ENCODE measurements at places on chromosomes 6 and 20. TPM values are rescaled to one million over a fixed set of nuclear protein-coding genes. Genes with fewer than 3 reads are reported as not detected.

The RBPJL gene
- not detected for polyA plus RNA-seq

The PLN gene
- polyA plus RNA-seq: not detected

The DPPA5 gene
- not detected for polyA plus RNA-seq

The MYLK4 gene
- polyA plus RNA-seq: 0.30 TPM

The UBE2V1 gene
- polyA plus RNA-seq: 146 TPM

The PRICKLE4 gene
- polyA plus RNA-seq: 0.27 TPM

The SPATA25 gene
- 0.73 TPM for polyA plus RNA-seq

The SH3BGRL2 gene
- 6.5 TPM for polyA plus RNA-seq

The NHLRC1 gene
- polyA plus RNA-seq: not detected

The HLA-DOB gene
- polyA plus RNA-seq: 1.8 TPM

The C6orf58 gene
- not detected for polyA plus RNA-seq

The KHDRBS2 gene
- polyA plus RNA-seq: not detected

The HLA-DQA1 gene
- polyA plus RNA-seq: 0.04 TPM

The BPIFB1 gene
- polyA plus RNA-seq: not detected

The BPIFA1 gene
- polyA plus RNA-seq: not detected

The AAR2 gene
- polyA plus RNA-seq: 30.0 TPM

The CALHM5 gene
- polyA plus RNA-seq: not detected

The IL17F gene
- not detected for polyA plus RNA-seq

The CRISP2 gene
- not detected for polyA plus RNA-seq

The AVP gene
- polyA plus RNA-seq: not detected

The GPR63 gene
- polyA plus RNA-seq: 3.7 TPM

The FOXS1 gene
- polyA plus RNA-seq: not detected

The SCAND1 gene
- 46.5 TPM for polyA plus RNA-seq

The CTAGE9 gene
- not detected for polyA plus RNA-seq

The IL17A gene
- not detected for polyA plus RNA-seq

The MCHR2 gene
- polyA plus RNA-seq: not detected

The SLC17A2 gene
- not detected for polyA plus RNA-seq

The WFDC2 gene
- not detected for polyA plus RNA-seq

The COX4I2 gene
- not detected for polyA plus RNA-seq

The SMLR1 gene
- polyA plus RNA-seq: not detected

The BPIFB4 gene
- polyA plus RNA-seq: not detected

The TMC2 gene
- polyA plus RNA-seq: not detected

The ACTR5 gene
- polyA plus RNA-seq: 17.9 TPM
